Body of pancreas (tissue), 4 donors: ENCODE measurements at places on chromosomes 2 and 18. TPM values are rescaled to one million over a fixed set of nuclear protein-coding genes. Genes with fewer than 3 reads are reported as not detected.

The UBE2E3 gene
- total RNA-seq, result 30.3 TPM

The HOXD13 gene
- total RNA-seq, result not detected

The CHRNA1 gene
- not detected for total RNA-seq

The ATP6V1C2 gene
- 0.66 TPM for total RNA-seq

The ZC3H15 gene
- 55.8 TPM for total RNA-seq

The ALKAL2 gene
- total RNA-seq, result 104 TPM

GRCh38 chr18:12092398-12093229 lies 1.0 kb upstream of the ANKRD62 start:
- peak overlapping the region; percentile 58 for H3K27ac ChIP-seq
- H3K4me3 ChIP-seq, result no peak overlapping the region
- H3K27me3 ChIP-seq, result no peaks in the 10 kb centered on the region
- peak; percentile 83 for DNase-seq

- H3K4me1 ChIP-seq, result no peaks in the 10 kb centered on the region
- H3K4me3 ChIP-seq, result no peak overlapping the region
- no peak for DNase-seq
- no peak overlapping the region for H3K27ac ChIP-seq
- no peaks in the 10 kb centered on the region for H3K36me3 ChIP-seq
- no peaks in the 10 kb centered on the region for H3K27me3 ChIP-seq
These were observed 71.5 kb upstream of the HDAC4 start for GRCh38 chr2:239472235-239472775.

DNA sequence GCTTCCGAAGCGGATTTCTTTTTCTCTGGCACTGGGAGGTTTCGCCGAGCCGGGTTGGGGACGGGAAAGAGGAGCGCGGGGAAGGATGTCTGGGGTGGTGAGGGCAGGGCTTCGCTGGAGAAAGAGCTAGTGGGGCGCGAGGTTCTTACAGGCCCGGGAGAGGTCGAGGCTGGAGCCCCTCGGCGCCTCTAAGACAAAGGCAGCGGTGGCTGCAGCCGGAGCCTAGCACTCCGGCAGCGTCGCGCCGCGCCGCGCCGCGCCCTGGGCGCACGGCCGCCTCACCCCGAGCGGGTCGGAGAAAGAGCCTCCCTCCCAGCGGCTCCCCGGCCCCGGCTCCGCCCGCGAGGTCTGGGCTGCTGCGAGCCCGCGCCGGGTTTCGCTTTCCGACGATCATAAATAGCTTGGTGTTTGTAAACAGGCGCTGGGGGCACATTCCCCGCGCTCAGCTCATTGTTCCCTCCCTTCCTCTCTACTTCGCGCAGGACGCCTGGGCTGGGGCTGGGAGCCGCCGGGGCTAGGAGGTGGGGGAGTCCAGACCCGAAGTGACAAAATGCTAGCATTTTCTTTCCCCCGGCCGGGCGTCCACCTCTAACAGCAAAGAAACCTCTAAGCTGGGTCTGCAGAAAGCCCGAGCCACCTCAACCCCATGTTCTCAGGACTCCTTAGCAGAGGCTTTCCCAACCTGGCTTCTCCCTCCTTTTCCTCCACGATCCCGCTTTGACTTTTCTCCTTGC lies 813 bp upstream of the MEIS1 start:
- peaks cover 10% of the 10 kb centered on the region for H3K4me1 ChIP-seq
- H3K27me3 ChIP-seq, result no peaks in the 10 kb centered on the region
- peak; percentile 78 for DNase-seq
- H3K36me3 ChIP-seq, result no peaks in the 10 kb centered on the region
- H3K4me3 ChIP-seq, result peak overlapping the region; percentile 89

GRCh38 chr18:24810561-24811305 lies 350.3 kb downstream of the HRH4 start:
- H3K27me3 ChIP-seq, result no peaks in the 10 kb centered on the region
- H3K27ac ChIP-seq, result no peak overlapping the region
- H3K4me1 ChIP-seq, result no peaks in the 10 kb centered on the region
- no peak for DNase-seq
- no peaks in the 10 kb centered on the region for H3K36me3 ChIP-seq
- H3K4me3 ChIP-seq, result no peak overlapping the region

- H3K27me3 ChIP-seq, result no peaks in the 10 kb centered on the region
- DNase-seq, result no peak
- peaks cover 23% of the 10 kb centered on the region for H3K4me1 ChIP-seq
- H3K4me3 ChIP-seq, result no peak overlapping the region
These were observed 2.9 kb downstream of the LPIN2 start for GRCh38 chr18:3010086-3010485.

DNA sequence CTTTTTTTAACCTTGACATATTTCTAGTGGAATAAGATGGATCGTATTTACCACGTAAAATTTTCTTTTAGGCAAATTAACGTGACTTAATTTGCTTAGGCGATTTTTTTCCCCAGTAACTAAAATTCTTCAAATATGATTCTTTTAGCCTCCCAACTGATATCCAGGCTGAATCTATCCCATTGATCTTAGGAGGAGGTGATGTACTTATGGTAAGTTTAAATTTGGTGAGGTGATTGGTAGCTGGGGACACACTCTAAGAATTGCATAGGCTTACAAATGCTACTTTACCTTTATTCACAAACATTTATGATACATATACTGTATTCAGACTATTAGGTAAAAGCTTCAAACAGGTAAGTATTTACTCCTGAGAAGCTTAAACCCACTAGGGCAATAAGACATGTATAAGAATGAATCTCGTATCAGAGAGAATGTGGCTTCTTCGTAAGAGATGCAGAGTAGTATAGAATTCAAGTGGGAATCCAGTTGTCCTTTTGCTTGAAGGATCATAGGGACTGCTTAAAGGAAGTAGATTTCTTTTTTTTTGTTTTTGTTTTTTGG lies 3.8 kb downstream of the DDX1 start:
- no peak for DNase-seq
- H3K27ac ChIP-seq, result no peak overlapping the region
- no peak overlapping the region for H3K4me3 ChIP-seq
- H3K27me3 ChIP-seq, result no peaks in the 10 kb centered on the region
- H3K4me1 ChIP-seq, result peaks cover 19% of the 10 kb centered on the region
- peaks cover 30% of the 10 kb centered on the region for H3K36me3 ChIP-seq

DNA sequence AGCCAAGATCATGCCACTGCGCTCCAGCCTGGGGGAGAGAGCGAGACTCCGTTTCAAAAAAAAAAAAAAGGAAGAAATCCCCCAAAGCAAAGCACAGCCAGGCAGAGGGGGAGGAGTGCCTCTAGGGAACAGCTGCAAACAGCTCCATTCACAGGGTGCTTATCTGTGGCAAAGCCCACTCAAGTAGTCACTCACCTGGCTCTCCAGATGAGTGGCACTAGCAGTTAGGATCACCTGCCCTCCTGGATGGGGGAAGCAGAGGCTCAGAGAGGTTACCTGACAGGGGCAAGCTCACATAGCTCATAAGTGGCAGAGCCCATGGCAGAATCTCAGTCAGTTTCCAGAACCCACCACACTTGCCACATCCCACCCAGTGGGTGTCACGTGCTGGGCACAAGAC lies 30.3 kb downstream of the TFCP2L1 start:
- no peaks in the 10 kb centered on the region for H3K36me3 ChIP-seq
- peaks cover 6% of the 10 kb centered on the region for H3K4me1 ChIP-seq
- no peak overlapping the region for H3K4me3 ChIP-seq
- peak overlapping the region; percentile 16 for H3K27ac ChIP-seq

DNA sequence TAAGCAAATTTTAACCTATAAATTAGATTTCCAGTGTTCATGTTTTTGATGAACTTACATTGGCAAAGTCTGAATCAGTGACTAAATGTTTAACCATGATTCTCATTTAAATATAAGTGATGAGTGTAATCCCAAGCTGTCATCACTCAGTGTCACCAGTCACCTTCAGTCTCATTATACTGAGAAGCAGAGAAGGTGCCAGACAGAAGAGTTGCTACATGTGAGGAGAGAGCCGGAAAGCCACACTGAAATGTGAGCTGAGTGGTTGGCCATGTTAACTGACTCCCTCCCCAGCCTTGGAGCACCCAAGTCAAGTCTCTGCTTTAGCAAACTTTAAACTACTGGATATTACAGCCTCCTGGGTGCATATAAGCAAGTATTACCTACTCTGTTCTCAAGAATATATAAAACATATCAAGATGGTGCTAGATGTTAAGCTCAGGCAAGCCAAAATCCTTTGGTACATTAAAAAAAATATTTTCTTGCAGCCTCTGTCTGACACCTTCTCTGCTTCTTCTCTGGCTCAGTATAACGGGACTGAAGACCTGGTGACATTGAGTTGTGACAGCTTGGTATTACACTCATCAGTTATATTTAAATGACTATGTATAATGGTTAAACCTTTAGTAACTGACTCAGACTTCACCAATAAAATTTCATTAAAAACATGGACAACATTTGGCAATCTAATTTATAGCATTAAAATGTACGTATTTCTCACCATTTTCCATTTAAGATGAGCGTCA lies 75.8 kb upstream of the MAP3K20 start:
- H3K36me3 ChIP-seq, result peaks cover 2% of the 10 kb centered on the region
- H3K4me3 ChIP-seq, result no peak overlapping the region
- no peaks in the 10 kb centered on the region for H3K27me3 ChIP-seq

DNA sequence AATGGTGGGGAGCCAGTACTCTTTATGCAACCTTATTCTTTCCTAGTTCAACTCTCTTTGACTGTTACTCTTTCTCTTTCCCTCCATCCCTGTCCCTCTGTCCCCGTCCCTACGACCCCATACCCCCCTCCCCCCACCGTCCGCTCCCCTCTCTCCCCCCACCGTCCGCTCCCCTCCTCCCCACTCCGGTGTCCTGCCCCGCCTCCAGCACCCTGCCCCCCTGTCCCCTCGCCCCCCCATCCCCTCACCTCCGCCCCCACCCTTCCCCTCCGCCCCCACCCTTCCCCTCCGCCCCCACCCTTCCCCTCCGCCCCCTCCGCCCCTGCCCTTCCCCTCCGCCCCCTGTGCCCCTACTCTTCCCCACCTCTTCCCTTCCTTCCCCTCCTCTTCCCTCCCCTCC lies 128.4 kb downstream of the LPIN1 start:
- no peak overlapping the region for H3K27ac ChIP-seq
- no peaks in the 10 kb centered on the region for H3K27me3 ChIP-seq
- DNase-seq, result no peak
- H3K4me1 ChIP-seq, result peaks cover 9% of the 10 kb centered on the region

- H3K4me3 ChIP-seq, result no peak overlapping the region
- DNase-seq, result no peak
- H3K27ac ChIP-seq, result no peak overlapping the region
- H3K36me3 ChIP-seq, result no peaks in the 10 kb centered on the region
These were observed 275.3 kb downstream of the DCC start for GRCh38 chr18:52615321-52615720.

- no peak overlapping the region for H3K4me3 ChIP-seq
- no peaks in the 10 kb centered on the region for H3K4me1 ChIP-seq
- no peaks in the 10 kb centered on the region for H3K36me3 ChIP-seq
- no peaks in the 10 kb centered on the region for H3K27me3 ChIP-seq
- no peak overlapping the region for H3K27ac ChIP-seq
These were observed 240.5 kb upstream of the MYT1L start for GRCh38 chr2:2571301-2572150.

DNA sequence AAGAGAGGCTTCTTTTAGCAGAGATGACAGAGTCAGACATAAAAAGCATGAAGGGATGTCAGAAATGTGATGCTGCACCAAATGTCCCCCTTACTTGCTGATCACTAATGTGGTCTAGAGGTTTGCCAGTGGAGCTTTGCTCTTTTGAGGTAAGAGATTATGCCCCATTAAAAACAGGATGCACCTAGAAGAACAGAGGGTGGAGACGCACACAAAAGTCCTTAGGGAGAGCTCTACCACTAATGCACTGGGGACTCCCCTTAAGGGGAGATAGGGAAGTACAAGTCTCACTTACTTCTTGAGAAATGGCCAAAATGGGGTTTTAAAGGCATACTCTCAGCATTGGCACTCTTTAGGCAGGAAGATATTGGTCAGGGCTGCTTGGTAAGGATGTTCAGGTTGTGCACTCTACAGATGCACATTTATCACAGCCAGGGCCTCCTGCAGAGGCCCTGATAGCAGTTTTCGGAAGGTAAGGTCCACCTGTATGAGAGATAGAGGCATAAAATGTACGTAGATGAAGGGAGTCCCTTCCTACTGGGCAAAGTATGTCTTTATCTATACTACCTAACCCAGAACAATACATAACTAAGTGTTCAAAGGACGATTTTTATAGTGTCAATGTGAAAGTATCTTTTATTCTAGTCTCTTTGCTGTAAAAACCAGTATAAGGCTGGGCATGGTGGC lies 17.0 kb upstream of the SCYGR1 start:
- no peak overlapping the region for H3K4me3 ChIP-seq
- H3K27me3 ChIP-seq, result no peaks in the 10 kb centered on the region
- H3K27ac ChIP-seq, result no peak overlapping the region
- peaks cover 10% of the 10 kb centered on the region for H3K4me1 ChIP-seq
- no peak for DNase-seq
- no peaks in the 10 kb centered on the region for H3K36me3 ChIP-seq

- H3K4me1 ChIP-seq, result no peaks in the 10 kb centered on the region
- no peaks in the 10 kb centered on the region for H3K36me3 ChIP-seq
- no peak overlapping the region for H3K4me3 ChIP-seq
- H3K27me3 ChIP-seq, result no peaks in the 10 kb centered on the region
- H3K27ac ChIP-seq, result no peak overlapping the region
- no peak for DNase-seq
These were observed 101.2 kb upstream of the MAP4K4 start for GRCh38 chr2:101596333-101596732.

- H3K27me3 ChIP-seq, result no peaks in the 10 kb centered on the region
- H3K36me3 ChIP-seq, result no peaks in the 10 kb centered on the region
- H3K27ac ChIP-seq, result no peak overlapping the region
- DNase-seq, result no peak
- no peak overlapping the region for H3K4me3 ChIP-seq
These were observed 28.6 kb upstream of the PPP4R1 start for GRCh38 chr18:9642799-9643462.

DNA sequence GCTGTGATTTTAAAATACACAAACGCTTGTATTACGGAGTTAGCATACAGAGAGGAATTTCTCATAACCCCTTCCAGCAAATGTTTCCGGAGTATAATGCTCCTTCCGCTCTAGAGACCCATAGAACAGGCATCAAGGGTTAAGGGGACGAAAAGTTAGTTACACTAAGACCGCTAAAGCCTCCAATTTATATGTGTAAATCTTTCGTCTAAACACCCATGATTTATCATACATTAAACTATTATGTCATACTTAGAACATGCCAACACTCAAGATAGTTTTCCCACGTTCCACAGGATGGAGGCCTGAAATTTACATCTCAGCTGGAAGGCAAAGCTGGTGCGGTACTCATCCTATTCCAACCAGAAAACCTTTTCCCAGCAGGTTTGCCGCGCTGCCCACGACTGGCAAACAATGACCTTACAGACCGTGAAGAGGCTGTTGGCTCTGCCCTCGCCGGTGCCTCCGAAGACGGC lies 650 bp downstream of the ORMDL1 start:
- peaks cover 37% of the 10 kb centered on the region for H3K4me1 ChIP-seq
- no peak for DNase-seq
- H3K4me3 ChIP-seq, result peak overlapping the region; percentile 88
- no peaks in the 10 kb centered on the region for H3K27me3 ChIP-seq
- H3K36me3 ChIP-seq, result no peaks in the 10 kb centered on the region
- H3K27ac ChIP-seq, result peak overlapping the region; percentile 95

DNA sequence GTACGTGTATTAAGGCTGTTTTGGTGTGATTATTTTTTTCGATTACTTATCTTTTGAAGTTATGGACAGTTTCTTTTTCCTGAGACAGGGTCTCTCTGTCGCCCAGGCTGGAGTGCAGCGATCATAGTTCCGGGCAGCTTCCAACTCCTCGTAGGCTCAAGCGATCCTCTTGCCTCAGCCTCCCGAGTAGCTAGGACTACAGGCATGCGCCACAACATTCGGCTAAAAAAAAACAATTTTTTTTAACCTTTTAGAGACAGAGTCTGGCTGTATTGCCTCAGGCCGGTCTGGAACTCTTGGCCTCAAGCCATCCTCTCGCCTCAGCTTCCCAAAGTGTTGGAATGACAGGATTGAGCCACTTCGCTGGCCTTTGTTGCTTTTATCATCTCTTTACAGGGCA lies 945 bp downstream of the HAT1 start:
- H3K4me3 ChIP-seq, result no peak overlapping the region
- peaks cover 33% of the 10 kb centered on the region for H3K4me1 ChIP-seq
- DNase-seq, result peak; percentile 21
- peak overlapping the region; percentile 95 for H3K27ac ChIP-seq
- no peaks in the 10 kb centered on the region for H3K27me3 ChIP-seq
